ENCODE measurements at places on chromosomes 3 and 15.

DNA sequence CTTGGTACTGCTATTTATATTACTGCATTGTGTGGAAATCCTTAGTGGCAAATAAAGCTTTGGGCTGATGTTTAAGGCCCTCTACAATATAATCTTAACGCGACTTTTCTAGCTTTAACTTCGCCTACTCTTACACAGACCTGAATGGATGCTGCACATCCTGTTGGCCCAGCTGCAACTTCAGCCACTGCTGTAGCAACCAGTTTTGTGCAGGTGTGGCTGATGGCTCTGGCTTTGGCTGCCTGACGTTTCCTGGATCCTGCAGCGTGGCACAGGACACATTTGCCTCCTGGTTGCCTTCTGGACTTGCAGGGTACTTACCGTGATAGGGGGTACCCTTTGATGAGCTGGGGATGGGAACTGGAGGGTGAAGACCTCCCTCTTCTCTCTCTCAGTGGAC is 20.2 kb upstream of the ERICH6 start:
- DNase-seq, result no peak

GRCh38 chr3:21912711-21913110 is 161.7 kb upstream of the ZNF385D start:
- no peak for DNase-seq

DNA sequence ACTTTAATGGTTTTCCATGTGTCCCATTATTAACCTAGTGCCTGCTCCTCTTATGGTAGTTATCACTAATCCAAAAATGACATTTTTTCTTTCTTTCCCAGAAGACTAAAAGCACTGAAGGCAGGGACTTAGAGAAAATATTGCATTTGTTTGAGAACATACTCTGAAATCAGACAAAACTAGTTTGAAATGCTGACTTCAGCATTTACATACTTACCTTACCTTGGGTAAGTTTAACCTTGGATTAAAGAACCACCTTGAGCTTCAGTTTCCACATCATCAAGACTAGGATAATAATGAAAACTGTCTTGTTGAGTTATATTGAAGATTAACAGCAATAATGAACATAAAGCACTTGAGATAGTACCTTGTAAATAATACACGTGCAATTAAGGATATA is 413.0 kb downstream of the SOX2 start:
- no peak for DNase-seq

- DNase-seq, result no peak
Measured at GRCh38 chr3:125431912-125432790, 57.0 kb upstream of the ZNF148 start.

- DNase-seq, result no peak
Measured at GRCh38 chr3:17195856-17196604, 311.3 kb downstream of the PLCL2 start.

GRCh38 chr15:95679847-95680582 is 650.5 kb upstream of the NR2F2 start:
- DNase-seq, result no peak

DNA sequence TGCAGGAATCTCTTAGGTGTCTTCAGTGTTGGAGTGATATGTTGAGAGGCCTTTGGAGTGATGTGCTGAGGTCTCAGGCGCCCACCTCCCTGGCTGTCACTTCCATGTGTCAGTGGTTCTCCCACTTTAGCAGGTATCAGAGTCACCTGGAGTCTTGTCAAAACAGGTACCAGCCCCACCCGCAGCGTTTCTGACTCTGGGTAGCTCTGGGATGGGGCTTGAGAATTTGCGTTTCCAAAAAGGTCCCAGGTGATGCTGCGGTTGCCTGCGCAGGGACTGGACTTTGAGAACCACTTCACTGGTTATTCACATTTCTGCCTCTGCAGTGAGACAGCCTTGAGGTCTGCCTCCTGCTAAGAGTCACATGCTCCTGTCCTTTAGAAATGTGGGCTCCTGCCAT is 15.5 kb downstream of the UMPS start:
- no peak for DNase-seq

DNA sequence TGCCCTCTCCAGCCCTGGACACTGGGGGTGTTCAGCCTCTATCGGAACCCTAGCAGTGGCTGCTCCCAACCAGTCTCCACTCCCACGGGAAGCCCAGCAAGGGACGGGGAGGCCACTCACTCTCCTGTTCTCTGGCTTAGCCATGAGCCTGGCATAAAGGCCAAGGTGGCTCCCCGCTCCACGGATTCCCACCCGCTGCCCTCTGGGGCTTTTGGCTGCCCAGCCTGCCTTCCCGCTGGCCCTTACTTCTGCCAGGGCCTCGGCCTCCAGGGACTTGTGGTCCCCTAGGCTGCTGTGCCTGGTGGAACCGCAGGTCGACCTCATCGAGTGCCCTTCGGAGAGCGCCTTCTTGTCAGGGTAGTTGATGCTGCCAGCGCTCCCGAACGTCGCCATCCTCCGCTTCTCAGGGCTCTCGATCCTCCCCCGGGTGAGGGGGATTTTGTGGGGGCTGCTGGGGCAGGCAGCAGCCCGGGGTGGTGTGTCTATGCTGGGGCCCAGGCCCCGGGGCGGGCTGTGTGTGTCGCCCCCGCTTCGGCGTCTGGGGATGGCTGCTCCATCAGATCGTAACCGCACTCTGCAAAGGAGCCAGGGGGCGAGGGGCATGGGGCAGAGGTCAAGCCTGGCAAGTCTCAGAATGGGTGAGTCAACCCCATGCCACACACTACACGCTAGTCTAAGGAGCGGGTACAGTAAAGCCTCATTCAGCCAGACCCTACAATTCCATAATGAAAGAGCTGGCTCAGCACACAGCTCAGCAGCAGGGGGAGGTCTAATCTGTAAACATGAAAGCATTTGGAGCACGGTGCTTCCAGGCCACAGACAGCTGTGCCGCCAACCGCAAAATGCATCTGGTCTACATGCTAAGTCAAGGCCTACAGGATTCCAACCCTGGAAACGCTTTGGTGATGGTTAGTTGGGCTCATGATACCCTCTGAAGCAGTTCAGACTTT is 27.3 kb upstream of the RAD18 start:
- no peak for DNase-seq

DNA sequence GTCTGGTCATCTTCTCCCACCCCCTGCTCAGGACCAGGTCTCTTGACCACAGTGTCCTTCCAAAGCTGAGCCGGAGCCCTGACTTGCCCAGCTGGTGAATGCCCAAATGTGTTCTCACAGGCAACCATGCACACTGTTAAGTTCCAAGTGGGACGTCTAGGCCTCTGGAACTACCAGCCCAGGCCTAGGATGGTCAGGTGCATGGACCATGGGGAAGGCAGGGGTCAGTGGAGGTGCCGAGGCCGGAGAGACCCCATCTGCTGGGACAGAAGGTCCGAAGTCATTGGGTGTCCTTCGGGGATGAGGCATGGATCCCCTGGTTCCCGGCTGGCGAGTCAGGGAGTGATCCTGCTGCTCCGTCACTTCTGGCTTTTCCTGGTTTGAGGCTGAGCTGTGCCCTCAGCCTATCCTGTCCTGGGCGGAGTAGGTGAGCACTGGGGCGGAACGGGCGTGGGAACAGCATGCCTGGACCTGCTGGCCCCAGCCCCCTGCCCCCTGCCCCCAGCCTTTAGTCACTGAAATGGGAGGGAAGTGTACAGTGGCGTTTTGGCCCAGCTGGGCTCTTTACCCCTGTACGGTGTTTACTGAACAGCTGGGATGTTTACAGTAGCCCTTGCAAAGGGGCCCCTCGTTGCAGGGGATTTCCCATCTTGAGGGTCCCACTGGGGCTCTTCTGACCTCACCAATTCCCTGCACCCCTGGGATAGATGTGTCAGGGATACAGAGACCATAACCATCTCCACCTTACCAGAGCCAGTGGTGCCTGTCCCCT is 12.1 kb downstream of the SEMA3F start:
- no peak for DNase-seq

DNA sequence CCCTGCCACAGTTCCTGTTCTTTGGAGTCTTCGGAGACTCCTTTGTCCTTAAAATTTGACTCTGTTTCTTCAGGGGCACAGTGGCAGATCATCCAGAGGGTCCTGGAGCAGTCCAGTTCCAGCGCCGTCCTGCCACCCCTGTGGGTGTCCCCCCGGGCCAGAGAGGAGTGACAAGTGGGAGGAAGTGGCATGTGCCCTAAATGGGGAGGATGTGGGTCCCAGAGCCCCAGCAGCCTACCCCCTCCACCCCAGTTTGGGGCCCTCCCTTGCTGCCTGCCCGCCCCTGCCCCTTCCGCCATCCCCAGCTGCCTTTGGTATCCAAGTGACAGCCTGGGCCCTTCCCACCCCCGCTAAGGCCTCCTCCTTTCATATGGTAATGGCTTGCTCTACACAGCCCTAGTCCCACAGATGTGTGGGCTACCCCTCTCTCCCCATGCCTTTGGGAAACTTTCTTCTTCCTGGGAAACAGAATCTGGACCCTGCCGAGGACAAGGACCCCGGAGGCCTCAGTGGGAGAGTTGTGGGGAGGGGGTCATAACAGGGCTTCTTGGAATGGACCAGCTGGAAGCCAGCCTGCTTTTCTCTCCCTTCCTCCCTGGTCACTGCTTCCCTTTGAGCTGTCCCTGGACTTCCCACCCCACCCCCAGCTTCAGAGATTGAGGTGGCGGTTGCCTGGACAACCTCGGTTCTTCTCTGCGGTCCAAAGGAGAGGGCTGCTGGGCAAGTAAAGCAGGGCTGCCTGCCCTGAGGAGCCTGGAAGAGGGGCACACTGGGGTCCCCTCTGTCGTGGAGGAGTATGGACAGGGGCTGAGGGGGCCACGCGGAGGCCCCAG is 43.2 kb downstream of the KLHL25 start:
- no peak for DNase-seq

GRCh38 chr3:43073836-43074220 is 32.1 kb downstream of the POMGNT2 start:
- DNase-seq, result no peak

DNA sequence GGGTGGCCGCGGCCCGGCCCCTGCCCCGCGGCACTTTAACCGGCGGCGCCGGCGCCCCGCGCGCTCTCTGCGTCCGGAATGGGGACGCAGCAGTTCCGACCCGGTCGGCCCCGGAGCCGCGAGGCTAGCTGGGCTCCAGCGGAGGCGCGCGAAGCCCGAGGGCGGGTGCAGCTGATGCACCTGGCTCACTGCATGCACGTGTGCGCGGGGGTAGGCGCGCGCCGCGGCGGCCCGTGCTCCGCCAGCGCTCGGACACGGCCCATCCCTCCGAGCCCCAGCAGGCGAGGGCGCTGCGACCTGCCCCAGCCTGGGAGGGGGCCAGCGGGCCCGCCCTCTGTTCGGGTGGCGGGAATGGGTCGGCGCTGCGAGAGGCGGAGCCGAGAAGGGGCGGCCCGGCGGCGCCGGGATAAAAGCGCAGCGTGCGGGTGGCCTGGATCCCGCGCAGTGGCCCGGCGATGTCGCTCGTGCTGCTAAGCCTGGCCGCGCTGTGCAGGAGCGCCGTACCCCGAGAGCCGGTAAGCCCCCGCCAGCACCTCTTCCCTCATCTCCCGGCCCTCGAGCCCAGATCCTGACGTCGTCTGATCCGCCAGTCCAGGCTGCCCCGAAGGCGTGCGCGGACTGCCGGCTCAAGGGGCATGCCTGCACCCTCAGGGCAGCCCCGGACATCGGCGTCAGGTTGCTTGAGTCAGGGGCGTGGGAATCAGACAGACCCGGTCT is at the start of the genes CHDH and IL17RB:
CHDH (minus strand) TSS at position 286 of the 717 bp plus-strand sequence. CDS start 22,411 bp downstream, outside the sequence.
IL17RB (plus strand) TSS at position 435 of the 717 bp plus-strand sequence; CDS start at position 456, 21 bp downstream.
- DNase-seq, result no peak

- DNase-seq, result no peak
Measured at GRCh38 chr3:167102071-167102470, 278.0 kb downstream of the ZBBX start.

DNA sequence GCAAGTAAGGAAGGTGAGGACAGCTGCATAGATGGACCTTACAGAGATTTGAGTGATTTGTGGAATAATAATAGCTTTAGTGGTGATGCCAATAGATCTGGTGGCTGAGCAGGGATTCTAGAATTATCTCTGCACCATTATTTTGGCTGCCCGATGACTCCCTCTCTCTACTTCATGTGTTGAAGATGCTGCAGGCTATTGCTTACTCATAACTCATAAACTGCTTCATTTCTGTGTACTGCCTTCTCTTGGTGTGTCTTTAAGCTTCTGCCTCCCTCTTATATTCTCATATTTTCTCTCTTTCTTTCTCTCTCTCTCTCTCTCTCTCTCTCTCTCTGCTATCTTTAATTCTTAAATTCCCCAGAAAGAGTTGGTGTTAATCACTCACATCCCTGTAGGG is 256.0 kb upstream of the TRIM42 start:
- DNase-seq, result no peak

- no peak for DNase-seq
Measured at GRCh38 chr15:52493968-52494367, 34.7 kb downstream of the MYO5A start.

GRCh38 chr3:47892286-47893040 is 89.5 kb downstream of the DHX30 start:
- DNase-seq, result no peak

DNA sequence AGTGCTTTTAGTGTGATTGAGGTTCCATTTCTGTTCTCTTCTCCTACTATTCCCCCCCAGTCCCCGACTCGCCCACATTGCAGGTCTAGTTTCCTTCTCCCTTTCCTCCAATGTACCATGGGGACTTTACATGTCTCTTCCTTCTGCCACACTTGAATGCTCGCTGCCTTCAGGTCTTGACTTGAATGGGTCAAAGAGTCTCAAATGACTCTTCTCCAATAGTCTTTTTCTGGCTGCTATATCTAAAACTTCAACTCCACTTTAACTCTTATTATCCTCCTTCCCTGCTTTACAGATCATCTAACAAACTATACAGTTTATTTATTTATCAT is 213.9 kb upstream of the SLC2A2 start:
- no peak for DNase-seq

DNA sequence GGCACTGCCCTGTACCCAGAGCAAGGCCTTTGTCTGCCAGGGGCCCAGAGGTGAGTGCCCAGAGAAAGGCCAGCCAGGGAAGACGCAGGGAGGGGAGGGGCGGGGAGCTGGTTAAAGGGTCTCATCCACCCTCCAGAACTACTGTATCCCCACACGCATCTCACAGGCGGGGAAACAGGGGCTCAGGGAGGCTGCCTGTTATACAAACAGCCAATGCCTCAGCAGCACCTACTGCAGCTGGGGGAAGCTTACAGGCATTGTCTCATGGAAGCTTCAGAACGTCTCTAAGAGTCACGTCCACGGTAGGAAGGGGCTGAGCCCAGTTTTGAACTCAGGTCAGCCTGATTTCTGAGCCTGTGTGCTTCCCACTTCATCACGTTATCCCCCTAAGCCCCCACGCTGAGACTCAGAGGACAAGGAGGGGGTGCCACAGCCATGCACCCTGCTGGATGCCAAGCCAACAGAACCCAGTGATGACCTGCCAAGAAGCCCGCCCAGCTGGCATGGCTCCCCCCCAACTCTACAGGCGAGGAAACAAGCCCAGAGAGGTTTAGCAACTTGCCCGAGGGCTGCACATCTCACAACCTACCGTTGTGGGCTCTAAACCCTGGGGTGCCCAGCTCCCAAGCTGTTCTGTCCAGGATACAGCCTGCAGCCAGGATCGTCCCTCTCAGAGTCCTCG is 54.5 kb downstream of the IQSEC1 start:
- no peak for DNase-seq

DNA sequence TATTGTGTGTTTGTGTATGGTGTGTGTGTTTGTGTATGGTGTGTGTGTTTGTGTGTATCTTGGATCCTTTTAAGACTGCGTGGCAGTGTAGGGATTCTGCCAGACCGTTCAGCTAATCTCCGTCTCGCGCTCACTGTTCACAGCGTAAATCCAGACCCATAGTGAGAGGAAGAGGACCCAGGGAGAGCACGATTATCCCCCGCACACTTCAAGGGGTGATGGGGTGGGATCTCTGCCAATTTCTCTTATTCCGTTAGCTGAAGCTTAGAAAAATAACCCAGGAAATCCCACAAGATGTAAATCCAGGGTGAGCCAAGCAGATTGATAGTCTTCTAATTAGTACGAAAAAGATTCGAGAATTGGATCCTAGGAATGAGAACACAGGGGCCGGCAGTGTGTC is 381.2 kb downstream of the GABRG3 start:
- DNase-seq, result no peak
